ENCODE measurements at places on chromosomes 7 and 10.

GRCh38 chr10:13542533-13542932 lies 13.7 kb upstream of the BEND7 start:
- DNase-seq: no peak

- no peak for DNase-seq
Measured at GRCh38 chr10:100184840-100185239, 989 bp downstream of the ERLIN1 start.

DNA sequence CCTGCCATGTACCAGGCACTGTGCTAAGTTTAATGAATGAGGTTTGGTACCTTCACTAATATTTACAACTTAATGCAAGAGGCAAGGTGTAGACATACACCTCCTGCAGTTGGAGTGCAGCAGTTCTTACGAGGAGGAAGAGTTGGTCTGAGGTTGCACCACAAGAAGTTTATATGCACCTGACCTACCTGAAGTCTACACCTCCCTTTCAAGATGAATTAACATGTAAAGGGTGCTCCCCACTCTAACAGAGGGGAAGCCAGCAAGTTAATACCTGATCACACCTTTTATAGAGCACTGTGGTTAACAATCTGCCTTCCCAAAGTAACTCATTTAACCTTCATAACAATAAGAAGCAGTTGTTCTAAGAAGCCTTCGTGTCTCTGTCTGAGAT lies 120.0 kb downstream of the LYZL1 start:
- no peak for DNase-seq

- no peak for DNase-seq
Measured at GRCh38 chr7:114414156-114415063, at the start of gene FOXP2. FOXP2 (plus strand) TSS chr7:114414815; CDS start chr7:114426512, 11,697 bp downstream.

GRCh38 chr7:7498856-7499255 lies 36.8 kb downstream of the COL28A1 start:
- no peak for DNase-seq

- no peak for DNase-seq
Measured at GRCh38 chr7:18974803-18975202, 142.6 kb downstream of the TWIST1 start.

GRCh38 chr7:132485600-132486273 lies 90.5 kb downstream of the PLXNA4 start:
- DNase-seq: no peak

DNA sequence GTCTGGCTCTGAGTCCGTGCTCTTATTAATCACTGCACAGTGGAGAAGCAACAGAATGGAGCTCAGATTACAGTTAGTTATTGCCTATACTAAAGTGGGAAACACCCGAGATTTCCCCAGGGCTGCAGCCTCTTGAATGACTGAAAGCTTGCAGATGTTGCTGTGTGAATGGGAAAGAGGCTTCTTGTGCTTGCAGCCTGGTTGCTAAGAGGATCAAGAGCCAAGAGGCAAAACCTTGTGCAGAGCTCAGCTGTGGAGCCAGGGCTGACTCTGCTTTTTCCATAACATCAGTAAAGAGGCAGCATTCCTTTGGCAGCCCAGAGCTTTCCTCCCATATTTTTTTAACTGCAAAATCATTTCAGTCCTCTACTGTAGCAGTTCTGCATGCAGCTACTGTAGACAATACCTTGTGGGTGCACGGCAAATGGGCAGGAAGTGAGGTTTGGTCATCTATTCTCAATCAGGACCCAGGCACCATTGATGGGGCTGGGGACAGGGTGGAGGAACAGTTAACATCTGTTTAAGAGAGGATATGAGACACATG lies 86.5 kb downstream of the RALA start:
- DNase-seq: no peak

- DNase-seq: no peak
Measured at GRCh38 chr10:97664282-97664850, 22.7 kb downstream of the AVPI1 start.

DNA sequence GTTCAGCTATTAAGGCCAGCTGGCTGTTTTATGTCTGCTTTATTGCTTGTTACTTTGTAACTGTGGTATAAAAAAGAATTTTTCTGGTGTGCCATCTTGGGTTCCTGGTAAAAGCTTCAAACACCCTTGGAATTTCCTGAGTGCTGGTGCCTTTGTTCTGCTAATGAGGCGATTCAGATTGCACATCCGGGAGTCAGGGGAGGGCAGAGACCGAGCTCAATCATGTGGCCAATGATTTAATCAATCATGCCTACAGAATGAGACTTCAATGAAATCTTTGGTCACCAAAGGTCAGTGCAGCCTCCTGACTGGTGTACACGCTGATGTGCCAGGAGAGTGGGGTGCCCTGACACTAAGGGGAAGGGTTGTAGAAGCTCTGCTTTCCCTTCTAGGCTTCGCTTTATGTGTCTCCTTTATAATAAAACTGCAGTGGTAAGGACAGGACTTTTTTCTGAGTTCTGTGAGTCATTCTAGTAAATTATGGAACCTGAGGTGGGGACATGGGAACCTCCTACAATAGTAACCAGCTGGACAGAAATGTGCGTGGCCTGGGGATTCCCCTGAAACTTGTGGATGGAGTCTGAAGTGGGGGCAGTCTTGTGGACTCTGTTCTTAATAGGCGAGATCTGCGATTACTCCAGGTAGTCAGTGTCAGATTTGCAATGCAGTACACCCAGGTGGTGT lies 69.4 kb upstream of the OGDHL start:
- DNase-seq: no peak

DNA sequence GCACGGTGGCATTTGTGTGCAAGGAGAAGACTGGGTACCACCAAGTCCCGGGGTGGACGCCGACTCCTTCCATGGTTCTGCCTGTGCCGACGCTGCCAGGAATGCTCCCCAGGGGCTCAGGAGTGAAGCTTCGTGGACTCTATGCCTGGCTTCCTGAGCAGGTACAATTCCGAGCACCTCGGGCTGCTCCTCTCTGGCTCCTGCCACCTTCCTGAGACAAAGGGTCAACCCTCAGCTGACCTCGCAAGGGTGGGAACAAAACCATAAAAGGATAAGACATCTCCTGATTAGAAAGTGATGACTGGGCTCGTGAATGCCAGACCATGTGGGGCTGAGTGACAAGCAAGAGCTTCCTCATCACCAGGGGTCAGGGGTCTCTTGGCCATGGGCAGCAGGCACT lies 31.8 kb downstream of the CALML3 start:
- DNase-seq: no peak

- DNase-seq: no peak
Measured at GRCh38 chr10:27245836-27246235, 5.2 kb upstream of the ACBD5 start.

DNA sequence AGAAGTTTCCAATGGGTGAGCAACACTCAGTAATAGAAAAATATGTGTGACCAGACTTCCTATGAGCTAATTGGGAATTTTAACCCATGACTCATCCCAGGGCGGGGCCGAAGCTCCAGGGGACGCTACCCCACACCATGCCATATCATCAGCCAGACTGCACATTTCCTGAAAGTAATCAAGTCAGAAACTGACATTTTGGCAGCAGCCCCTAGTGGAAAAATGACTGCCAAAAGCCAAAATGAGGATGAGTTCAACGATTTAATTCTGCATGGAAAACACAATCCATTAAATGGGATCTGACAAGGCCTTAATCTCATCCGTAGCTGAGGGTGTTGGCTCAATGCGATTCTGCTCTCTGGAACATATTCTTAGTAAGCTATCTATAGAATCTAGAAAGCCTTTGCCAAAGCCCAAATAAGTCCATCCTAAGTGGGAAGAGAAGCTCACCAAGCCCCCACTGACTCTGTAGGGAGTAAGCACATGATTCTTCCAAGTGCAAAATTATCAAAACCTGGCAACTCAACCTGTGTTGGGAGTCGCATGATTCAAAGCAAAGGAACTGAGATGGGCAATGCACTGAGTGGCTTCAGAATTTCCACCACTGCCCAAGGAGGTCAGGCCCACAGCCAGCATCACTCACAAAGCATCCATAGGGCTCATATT lies 93.1 kb upstream of the PDE1C start:
- no peak for DNase-seq

- no peak for DNase-seq
Measured at GRCh38 chr7:124074007-124074406, 41.1 kb upstream of the TMEM229A start.

DNA sequence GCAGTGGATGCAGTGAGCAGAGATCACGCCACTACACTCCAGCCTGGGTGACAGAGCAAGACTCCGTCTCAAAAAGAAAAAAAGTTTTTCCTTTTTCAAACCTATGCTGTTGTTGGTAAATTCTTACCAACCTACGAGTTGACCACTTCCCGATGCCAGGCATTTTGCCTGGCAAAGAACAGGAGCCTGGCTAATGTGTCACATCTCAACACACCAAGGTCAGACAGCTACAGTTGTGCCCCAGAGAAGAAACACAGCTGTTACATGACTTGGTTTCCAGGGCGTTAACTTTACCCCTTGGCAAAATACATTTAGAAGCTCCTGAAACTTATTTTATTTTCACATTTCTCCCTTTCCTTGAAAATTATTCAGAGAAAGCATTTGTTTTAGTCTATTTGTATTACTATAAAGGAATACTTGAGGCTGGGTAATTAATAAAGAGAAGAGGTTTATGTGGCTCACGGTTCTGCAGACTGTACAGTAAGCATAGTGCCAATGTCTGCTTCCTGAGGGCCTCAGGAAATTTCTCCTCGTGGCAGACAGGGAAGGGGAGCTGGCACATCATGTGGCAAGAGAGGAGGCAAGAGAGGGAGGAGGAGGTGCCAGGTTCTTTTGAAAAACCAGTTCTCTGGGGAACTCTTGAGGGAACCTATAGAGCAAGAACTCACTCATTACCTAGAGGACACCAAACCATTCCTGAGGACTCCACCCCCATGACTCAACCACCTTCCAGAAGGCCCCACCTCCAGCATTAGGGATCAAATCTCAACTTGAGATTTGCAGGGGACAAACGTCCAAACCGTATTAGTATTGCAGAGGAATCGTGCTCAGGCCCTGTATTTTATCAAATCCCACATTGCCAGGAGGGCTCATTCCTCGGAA lies 83.3 kb downstream of the PAXIP1 start:
- DNase-seq: no peak

GRCh38 chr10:74718208-74718607 lies 108.2 kb upstream of the KAT6B start:
- no peak for DNase-seq

- DNase-seq: no peak
Measured at GRCh38 chr7:25895792-25896171, 256.2 kb upstream of the NFE2L3 start.

DNA sequence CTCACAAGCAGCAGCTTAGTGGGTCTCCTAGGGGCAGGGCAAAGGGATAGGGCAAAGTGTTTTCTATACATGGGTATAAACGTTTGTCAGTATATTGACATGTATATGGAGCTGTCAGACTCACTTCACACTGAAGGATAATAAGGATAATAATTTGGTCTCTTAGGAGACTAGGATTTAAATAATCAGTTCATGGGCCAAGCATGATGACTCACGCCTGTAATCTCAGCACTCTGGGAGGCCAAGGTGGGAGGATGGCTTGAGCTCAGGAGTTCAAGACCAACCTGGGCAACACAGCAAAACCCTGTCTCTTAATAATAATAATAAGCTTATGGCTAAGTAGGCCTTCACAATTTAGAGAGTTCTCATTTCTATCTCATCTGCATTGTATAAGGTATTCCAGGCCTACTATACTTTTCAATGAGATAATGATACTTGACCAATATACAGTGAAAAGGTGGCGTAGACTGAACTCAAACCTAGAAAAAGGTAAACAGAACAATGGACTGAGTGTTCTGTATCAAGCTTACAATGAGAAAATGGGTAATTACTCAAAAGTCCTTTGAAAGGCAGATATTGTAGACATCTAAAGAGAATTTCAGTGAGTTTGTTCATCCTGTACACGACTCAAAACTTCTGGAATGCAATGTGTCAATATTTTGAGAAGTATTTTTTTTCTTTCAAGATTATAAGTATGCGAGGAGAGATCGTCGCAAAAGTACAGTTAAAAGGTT lies 7.0 kb downstream of the GSAP start:
- no peak for DNase-seq

DNA sequence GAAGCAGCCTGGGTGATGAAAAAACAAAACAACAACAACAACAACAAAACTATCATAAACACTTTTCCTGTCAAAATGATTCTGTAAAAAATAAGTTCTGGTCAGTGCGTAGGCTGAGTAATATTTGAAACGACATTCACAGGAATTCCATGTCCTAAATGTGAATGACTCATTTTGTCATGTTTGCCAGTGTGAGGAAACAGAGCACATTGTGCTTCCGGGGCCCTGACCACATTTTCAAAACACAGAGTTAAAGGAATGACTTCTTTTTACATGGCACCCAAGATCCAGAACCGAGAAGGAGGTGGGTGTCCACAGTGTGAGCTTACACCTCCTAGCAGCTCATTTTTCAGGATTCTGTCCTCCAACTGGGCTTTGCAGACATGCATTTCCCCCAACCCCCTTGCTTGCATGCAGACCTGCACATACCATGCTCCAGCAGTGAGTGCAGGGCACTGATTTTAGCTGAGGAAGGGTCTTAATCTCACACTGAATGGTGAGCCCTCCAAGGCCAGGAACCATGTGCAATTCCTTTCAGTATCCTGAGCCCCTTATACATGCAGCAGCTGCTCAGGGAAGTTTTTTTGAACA lies 3.0 kb downstream of the CLRN3 start:
- DNase-seq: no peak

GRCh38 chr10:3222068-3222467 lies 49.5 kb upstream of the PITRM1 start:
- DNase-seq: no peak

GRCh38 chr10:122163174-122164022 lies 107.7 kb upstream of the BTBD16 start:
- no peak for DNase-seq

GRCh38 chr7:151674161-151674920 lies 154.6 kb upstream of the RHEB start:
- no peak for DNase-seq

DNA sequence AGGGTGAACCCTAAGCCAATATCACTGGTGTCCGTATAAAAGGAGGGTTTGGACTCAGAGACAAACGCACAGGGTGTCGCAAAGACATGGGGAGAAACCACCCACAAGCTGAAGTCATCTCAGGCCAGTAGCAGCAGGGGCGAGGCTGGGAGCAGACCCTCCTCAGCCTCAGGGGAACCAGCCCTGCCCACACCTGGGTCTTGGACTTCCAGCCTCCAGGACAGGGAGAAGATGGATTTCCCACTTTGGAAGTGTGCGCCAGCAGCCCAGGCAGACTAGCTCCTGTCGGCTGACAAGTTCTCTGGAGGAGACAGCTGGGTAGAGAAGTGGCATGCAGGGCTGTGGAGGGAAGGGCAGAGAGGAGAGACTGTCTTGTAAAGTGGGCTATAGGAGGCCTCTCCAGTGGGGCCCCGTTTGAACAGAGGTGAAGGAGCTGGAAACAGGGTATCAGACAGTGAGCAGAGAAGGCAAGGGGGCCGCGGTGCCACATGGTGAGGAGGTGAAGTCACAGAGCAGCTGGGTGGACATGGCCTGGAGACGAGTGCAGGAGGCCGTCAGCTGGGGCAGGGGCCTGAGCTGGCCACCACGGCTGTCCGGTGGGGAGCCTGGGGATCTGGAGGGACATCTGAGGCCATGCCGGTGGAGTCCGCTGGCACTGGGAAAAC lies 475.6 kb downstream of the PTPRN2 start:
- DNase-seq: no peak

GRCh38 chr7:130304878-130305277 lies 11.9 kb downstream of the CPA4 start:
- no peak for DNase-seq
